ENCODE measurements at places on chromosomes 5 and 9.

DNA sequence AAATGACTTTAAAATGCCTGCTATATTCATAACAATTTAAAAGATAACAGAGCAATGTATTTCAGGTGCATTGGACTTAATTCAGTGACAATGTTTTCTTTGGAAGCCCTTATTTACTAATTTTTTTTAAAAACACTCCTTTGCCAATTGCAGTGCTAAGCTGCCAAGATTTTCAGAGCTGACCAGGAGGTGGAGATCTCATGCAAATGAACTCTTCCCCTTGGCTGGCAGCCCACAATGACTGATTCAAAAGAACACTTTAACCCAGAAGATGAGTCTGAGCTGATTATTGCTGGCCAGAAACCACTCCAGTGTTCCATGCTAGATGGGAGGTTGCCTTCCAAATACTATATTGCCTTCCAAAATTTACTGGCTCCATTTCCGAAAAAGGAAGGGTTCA, 128.3 kb upstream of the CCNH start:
- DNase-seq = peak; percentile 69

- peak; percentile 64 for DNase-seq
These were observed 94.4 kb downstream of the USP20 start for GRCh38 chr9:129929496-129930125.

GRCh38 chr5:5231576-5231975, 91.4 kb downstream of the ADAMTS16 start:
- DNase-seq = no peak

DNA sequence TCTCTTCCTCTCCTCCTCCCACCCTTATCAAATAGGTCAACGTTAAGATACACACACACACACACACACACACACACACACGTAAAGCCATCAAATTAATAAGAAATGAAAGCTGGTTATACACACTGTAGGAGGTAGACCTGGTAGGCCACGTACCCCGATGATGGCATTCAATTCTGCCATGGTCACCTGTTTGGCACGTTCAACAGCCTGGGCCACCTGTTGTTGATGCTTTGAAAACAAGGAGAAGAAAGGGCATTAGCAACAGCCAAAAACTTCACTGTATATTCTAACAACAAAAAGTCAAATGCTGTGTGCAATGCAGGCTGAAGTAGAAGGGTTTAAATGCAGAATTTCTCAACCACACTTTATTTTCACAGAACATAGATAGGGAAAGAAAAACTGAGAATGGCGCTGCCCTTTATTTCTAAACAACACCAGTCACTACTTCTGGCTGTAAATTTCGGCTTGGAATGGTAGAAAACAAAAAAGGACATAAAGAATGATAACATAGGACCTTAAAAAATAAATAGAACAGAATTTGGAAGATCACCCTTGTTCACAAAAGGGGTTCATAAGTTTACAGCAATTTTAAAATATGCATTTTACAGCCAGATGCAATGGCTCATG, 37.2 kb downstream of the TLE1 start:
- DNase-seq = no peak

DNA sequence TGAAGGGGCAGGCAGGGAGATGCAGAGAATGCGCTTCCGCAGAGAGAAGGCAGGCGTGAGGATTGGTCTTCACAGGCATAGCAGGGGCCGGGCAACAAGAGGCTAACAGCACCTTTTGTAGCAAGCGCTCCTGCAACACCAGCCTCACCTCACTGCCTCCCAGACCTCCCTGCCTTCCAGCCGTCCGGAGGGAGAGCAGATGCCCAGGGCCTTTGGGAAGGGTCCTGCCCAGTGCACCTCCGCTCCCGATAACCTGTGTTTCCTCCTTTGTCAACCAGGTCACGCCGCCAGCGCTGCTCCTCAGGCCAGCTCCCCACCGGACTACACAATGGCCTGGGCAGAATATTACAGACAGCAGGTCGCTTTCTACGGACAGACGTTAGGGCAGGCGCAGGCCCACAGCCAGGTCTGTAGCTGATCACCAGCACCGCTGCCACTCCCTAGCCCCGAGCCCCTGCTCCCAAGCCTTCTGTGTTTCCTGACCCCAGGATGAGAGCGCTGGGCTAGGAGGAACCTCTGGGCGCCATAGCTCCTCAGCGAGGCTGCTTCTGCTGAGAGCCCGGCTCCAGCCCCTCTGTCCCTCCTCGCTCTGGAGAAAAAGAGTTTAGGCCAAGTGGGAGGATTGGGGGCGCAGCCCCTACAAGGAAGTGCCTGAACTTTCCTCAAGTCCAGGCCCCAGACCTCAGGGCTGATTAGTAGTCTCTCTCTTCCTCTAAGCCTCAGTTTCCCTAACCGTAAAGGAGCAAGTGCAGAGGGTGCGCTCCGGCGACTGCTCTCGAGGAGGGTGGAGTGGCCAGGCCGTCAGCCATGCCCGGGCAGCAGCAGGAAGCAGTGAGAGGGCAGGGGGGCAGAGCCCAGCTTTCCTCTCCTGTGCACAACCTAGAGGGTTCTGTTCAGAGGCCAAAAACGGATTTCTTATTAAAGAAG, 28.4 kb upstream of the PRDM12 start:
- DNase-seq = no peak

- DNase-seq = no peak
These were observed 1242.9 kb upstream of the CDH6 start for GRCh38 chr5:29950416-29951145.

- no peak for DNase-seq
These were observed 144.4 kb downstream of the ARHGEF28 start for GRCh38 chr5:73770172-73771025.

GRCh38 chr9:73434826-73435225, 283.2 kb downstream of the ANXA1 start:
- no peak for DNase-seq

DNA sequence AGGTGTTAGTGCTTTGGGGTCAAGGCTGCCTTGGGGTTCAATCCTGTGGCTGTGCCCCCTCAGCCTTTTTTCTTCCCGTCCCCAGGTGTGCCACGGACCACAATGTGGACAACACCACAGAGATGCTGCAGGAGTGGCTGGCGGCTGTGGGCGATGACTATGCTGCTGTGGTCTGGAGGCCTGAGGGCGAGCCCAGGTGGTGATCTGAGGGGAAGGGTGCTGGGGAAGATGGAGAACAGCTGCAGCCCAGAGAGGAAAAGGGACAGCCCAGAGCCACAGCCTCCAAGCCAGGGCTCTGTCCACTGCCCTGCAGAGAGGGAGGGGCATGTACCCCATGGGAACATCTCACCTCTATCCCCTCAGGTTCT, 2.1 kb downstream of the CERCAM start:
- no peak for DNase-seq

DNA sequence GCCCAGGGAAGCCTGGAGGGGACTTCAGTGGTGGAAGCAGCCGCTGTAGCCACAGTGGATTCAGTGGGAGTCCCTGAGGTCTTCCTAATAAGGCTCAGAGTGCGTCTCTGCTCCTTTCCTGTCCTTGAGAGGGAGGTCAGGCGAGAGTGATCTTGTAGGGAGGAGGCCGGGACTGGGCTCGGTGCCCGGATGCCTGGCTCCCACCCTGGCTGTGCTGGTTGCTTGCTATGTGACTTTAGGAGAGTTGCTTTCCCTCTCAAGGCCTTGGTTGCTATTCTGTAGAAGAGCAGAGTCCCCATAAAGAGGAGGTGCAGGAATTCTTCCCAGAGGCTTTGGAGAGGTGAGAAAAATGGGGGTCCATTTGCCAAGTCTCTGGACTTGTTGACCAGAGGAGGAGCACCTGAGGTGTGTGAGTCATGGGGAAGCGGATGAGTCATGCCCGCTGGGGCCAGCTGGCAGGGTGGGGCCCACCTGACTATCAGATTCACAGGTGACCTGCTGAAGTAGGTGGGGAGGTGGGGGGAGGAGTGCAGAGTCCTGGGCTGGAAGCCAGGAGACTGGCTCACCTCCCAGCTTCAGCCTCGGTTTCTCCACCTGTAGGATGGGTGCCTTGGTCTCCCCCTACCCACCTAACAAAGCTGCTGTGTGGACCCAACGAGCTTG, 13.8 kb downstream of the GSN start:
- DNase-seq = peak; percentile 98

DNA sequence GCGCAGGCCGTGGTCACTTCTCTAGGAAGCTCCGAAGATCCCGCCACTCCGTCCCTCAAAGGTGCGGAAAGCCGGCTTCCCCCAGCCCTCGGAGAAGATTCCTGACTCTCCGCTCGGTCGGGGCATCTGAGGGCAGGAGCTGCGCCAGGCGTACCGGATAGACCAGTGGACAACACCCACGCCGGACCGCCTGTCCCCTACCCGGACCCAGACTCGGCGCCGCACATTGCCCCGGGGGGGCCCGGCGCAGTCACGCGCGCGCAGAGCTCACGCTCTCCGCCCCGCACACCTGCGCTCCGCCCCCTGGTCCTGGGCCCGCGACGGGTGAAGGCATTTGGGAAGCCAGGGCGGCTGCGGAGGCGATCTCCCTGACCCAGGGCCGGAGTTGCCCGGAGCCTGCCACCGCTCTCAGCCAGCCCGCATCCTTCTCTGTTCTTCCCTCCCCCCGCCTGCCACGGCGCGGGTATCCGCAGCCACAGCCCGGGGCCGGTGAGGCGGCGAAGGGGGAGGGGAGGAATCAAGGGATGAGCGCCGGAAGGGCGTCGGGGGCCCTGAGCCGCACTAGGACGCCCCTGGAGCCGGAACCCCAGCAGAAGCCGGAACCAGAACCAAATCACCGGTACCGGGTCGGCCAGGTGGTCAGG, 448 bp downstream of the RELL2 start:
- peak; percentile 36 for DNase-seq

DNA sequence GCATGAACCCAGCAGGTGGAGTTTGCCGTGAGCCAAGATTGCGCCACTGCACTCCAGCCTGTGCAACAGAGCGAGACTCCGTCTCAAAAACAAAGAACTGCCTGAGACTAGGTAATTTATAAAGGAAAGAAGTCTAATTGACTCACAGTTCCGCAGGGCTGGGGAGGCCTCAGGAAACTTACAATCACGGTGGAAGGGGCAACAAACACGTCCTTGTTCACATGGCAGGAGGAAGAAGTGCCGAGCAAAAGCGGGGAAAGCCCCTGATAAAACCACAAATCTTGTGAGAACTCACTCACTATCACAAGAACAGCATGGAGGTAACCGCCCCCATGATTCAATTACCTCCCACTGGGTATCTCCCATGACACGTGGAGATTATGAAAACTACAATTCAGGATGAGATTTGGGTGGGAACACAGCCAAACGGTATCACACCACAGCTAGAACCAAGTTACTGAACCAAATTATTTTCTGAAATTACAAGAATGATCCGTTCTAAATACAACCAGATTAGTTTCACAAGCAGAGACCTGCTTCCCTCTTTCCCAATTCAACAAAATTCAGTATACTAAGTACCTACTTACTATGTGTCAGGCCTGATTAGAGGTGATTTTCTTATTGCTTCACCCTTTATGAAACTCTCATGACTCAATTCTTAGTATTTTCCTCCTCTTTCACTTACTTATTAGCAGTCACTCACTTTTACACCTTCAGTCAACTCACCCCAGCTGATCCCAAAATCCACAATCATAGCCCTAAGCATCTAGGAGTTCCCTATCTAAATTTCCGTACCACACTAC, 8.4 kb downstream of the UBTD2 start:
- peak; percentile 93 for DNase-seq

DNA sequence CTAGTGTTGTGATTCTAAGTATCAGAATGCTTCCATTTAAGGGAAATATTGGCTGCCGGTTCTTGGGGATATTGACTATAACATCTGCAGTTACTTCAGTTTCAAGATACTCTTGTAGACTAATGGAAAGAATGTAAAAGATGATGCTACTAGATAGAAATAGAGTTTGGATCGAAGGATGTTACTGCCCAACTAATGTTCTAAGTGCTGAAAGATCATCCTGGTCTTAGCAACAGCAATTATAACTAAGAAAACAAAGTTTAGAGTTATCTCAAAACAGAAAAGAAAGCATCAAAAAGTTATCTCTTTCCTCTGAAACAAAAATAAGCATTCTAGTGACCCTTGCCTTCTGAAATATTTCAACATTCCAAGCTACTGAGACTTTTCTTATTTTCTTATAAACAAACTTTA, 49.9 kb downstream of the ITGA1 start:
- no peak for DNase-seq

DNA sequence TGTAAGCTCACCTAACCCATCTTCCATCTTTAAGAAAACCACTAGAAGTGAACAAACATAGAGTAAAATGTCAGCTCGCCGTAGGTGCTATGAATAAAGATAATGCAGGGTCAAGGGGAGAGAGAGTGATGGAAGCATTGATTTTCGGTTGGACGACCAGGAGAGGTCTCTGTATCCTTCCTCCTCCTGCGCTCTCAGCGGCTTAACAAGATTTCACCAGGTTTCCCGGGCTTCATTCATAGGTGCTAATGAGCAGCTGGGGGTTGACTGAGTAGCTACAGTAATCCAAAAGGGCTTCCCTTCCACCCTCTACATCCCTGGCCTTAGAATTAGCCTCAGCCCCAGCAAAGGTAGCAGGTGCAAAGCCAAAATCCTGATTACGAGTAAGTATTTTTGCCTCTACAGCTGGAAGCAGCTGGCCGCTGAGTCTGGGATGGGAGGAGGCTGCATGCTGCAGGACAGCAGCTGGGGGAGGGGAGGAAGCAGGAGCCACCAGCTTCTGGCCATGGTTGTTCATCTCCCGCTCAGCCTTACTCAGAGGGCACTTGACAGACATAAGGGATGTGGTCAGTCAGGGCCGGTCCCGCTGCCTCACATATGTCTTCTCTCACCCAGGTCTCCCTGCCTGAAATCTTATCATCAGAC, 112.0 kb upstream of the IL12B start:
- no peak for DNase-seq

DNA sequence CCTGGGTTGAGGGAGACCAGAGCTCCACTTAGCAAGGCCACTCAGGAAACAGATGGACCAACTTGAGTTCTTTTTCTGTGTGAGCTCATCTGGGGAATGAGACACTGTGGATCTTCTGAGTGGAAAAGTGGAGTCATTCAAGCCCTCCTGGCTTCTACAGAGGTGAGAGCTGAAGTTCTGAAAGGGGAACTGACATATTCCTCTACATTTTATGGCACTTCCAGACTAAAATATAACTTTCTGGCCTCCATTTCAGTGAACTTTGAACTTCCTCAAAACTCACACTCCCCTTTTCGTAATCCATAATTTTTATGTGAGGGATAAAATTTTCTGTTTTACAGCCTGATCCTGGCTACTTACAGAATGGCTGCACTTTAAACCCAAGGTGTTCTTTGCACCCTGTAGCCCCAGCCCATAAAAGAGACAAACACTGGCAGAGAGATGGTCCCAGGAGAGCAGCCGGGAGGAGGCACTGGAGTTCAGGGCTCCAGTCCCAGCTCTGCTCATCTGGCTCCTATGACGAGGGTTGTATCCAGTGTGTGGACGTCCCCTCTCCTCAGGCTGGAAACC, 10.8 kb downstream of the SPAAR start:
- DNase-seq = no peak

DNA sequence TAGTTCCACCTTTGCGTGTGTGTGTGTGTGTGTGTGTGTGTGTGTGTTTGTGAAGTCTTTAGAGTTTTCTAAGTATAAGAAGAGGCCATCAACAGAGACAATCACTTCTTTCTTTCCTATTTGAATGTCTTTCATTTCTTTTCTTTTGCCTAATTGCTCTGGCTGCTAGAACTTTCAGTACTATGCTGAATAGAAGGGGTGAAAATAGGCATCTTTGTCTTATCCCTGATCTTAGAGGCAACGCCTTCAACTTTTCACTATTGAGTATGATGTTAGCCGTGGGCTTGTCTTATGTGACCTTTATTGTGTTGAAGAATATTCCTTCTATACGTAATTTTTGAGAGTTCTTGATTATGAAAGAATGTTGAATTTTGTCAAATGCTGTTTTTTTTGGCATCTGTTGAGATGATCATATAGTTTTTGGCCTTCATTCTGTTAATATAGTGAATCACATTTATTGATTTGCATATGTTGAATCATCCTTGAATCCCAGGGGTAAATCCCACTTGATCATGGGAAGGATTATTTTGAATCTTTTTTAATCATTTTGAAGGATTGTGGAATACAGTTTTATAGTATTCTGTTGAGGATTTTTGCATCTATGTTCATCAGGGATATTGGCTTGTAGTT, 134.8 kb upstream of the CD180 start:
- no peak for DNase-seq

Data from epithelial cell of esophagus (primary cell).